ENCODE measurements at places on chromosomes 1 and 21.

- no peak for DNase-seq
Observed at GRCh38 chr1:204560590-204561150, 44.5 kb downstream of the MDM4 start.

DNA sequence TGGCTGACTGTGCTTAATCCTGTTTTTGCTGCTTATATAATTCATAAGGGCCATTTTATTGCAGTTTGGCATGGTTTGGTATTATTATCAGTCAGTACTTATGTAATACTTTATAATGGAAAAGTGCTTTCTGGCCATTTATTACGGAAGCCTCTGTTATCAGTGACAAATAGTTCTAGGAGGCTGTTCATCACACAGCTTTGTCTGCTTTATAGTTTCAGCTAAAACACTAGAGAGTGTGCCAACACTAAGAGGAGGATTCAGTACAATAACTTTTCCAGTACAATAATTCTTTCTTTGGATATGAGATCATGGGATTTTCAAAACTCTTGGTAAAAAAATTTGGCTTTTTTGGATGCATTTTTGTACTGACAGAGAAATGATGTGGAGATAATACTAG is 102.9 kb upstream of the PTGFR start:
- DNase-seq = no peak

- DNase-seq = no peak
Observed at GRCh38 chr1:18384471-18384870, 96.3 kb upstream of the KLHDC7A start.

GRCh38 chr1:148166558-148167492 is 14.7 kb upstream of the NBPF11 start:
- DNase-seq = no peak

- no peak for DNase-seq
Observed at GRCh38 chr1:65476327-65476726, 55.9 kb downstream of the LEPR start.

GRCh38 chr1:91697861-91698260 is 188.1 kb downstream of the TGFBR3 start:
- DNase-seq = no peak

DNA sequence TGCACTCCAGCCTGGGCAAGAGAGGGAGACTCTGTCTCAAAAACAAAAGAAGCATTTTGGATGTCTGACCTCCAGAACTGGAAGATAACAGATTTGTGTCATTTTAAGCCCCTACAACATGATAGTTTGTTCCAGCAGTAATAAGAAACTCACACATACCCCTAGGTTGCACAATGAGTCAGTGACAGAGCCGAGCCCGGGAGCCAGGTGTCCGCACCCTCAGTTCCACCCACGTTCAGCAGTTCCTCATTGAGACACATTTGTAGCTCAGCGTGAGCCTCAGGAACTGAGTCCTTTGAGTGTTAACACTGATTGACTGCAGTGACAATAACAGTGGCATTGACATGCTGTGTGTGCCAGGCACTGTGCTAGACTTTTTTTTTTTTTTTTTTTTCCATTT is 19.8 kb downstream of the LRRC38 start:
- DNase-seq = no peak

- DNase-seq = no peak
Observed at GRCh38 chr1:27356619-27357280, 10.0 kb downstream of the MAP3K6 start.

- DNase-seq = no peak
Observed at GRCh38 chr21:42724226-42724920, 71.0 kb downstream of the PDE9A start.

DNA sequence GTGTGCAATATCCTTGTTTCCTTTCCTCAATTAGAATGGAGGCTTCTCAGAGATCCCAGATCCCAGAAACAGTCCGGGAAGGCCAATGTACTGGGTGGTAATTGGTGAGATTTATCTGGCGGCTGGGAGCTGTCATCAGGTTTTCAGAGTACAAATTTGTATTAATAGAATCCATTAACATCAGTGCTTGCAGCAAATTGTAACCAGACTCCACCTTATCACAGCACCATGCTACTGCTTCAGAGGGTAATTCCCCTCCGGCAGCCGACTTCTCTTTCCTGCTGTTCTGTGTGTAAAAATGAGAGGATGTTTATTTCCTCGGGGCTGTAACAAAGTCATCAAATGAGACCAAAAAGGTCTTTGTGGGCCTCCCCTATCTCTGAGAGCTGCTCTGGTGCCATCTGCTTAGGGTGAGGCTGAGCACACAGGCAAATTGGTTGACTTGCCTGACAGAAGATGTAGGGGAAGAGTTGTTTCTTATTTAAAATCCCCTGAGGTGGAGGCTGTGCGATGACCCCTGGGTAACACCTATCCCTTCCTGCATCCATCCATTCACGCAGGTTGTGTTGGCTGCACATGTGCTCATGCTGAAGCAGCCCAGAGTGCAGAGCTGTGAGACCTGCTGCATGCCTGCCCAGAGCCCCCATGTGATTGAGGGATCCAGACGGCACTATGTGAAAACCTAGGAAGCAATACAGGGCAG is 19.2 kb downstream of the NFASC start:
- no peak for DNase-seq

GRCh38 chr1:231850786-231851185 is 224.2 kb downstream of the DISC1 start:
- no peak for DNase-seq

DNA sequence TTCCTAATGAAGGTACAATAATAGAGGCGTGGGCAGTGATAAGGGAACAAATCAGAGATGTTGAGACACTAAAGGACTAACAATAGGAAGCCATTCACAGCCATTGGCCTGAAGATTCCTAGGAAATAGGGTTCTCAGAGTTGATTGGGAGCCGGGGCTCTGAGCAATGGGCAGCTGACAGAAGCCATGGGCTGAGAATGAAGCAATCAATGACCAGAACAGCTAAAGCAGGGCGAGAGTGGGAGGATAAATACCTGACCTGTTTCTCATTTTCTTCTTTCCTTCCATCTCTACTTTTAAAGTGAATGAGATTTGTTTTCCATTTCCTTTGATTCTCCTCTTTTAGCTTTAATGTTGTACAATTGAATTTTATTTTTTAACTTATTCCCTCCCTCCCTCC is 774.7 kb upstream of the ADGRL4 start:
- DNase-seq = no peak

DNA sequence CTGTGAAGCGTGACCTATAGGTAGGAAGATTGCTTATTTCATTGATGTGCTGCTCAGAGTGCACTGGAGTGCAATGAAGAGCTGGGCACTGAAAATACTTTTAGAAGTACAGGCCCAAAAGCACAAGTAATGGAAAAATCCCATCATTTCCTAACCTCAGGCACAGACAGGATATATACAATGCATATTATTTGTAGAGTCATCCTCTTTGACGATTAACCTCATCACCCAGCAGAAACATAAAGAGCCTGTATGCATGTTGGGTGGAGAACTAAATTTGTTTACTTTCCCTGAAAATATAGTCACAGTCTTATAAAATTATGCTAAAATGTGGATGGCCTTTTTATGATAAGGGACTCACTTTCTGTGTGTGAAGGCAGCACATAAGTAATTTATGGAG is 98.1 kb downstream of the TNNI3K start:
- no peak for DNase-seq

DNA sequence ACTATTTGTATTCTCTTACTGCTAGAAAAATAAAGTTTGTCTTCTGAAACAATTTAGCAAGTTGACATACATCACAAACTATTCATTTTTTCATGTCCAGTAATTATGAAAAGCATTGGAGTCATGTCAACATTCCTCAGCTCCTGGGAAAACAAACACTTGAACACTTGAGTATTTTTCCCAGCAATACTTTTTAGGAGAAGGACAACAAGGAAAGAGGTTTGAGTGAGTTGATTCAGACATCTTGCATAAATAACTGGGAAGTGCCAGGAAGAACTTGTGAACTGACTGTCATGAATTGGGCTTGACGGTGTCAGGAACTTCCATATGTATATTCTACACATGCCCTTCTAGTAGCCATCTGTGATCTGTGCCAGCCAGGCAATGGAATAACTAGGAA is 195.6 kb downstream of the HMCN1 start:
- no peak for DNase-seq

- DNase-seq = no peak
Observed at GRCh38 chr1:202848191-202848542, 37.4 kb downstream of the PCAT6 start.

DNA sequence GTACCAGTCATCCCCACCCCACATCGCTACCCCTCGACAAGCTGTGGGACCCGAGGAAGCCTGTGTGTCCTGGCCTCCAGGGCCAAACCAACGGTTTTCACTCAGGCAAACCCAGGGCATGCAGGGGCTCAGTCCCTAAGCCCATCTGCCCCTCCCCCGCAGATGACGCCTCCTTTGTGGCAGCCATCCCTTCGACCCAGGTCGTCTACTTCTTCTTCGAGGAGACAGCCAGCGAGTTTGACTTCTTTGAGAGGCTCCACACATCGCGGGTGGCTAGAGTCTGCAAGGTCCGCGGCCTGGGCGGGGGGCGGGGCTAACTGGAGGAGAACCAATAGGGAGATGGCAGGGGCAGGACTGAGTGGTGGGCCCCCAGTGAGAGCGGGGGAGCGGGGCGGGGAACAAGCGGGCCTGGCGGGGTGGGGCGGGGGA is 7.4 kb downstream of the SEMA4A start:
- peak; percentile 38 for DNase-seq

- DNase-seq = no peak
Observed at GRCh38 chr1:167479331-167479979, 38.9 kb downstream of the CD247 start.

GRCh38 chr1:85200463-85201339 is at the start of gene SYDE2:
Gene SYDE2 (minus strand): TSS chr1:85201016. CDS start chr1:85200996, 20 bp downstream.
- DNase-seq = peak; percentile 49

- DNase-seq = no peak
Observed at GRCh38 chr1:156590326-156591180, 1.0 kb upstream of the NAXE start.

DNA sequence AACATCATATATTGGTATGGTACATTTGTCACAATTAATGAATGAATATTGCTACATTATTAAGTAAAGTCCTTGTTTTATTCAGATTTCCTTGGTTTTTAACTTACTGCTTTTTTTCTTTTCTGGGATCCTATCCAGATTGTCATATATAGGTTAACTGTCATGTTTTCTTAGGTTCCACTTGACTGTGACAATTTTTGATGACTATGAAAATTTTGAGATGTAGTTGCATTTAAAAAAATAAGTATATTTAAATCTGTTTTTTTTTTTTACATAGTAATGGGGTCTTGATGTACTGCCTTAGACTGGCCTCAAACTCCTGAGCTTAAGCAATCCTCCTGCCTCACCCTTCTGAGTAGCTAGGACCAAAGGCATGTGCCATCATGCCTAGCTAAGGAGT is 76.8 kb downstream of the ATP6V1G3 start:
- no peak for DNase-seq

- no peak for DNase-seq
Observed at GRCh38 chr1:175268720-175269119, 76.1 kb upstream of the KIAA0040 start.

- DNase-seq = no peak
Observed at GRCh38 chr1:225688345-225688744, 35.4 kb upstream of the ENAH start.

DNA sequence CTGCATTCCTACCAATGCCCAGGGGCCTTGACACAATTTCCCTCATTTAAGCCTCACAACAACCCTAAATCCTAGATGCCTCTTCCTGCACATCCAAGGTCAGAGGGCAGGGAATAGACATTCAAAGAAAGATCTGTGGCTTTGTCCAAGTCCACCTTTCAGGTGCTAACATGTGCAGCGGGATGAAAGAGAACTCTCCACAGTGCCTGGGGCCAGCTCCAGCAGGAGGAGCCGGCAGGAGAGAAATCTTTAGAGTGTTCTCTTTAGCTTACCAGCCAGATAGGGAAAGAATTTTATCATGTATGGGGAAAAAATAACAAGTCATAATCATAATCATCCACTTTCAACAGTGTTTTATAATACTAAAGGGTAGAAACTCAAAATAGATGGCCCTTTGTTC is 319.7 kb downstream of the MATN1 start:
- no peak for DNase-seq

DNA sequence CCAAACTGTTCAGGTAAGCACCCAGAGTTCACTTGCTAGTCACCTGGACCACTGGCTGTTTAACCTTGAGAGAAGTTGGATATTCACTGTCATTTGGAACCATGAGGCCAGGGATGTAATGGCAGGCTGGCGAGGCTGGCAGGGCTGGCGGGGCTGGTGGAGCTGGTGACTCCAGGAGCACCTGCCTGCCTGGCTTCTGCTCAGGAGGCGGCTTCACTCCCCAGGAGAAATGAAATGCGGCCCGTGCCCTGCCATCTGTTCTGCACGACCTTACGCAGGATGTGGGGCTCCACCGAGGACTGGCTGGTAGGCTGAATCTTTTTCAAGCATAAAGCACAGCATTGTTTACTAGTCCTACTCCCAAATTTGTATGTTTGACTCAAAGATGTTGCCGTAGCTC is 22.7 kb upstream of the MX1 start:
- no peak for DNase-seq

GRCh38 chr1:47527653-47528272 is 89.9 kb downstream of the FOXD2 start:
- DNase-seq = no peak

- no peak for DNase-seq
Observed at GRCh38 chr1:36913484-36914060, 120.7 kb downstream of the GRIK3 start.

- DNase-seq = no peak
Observed at GRCh38 chr1:222754366-222755139, 17.6 kb downstream of the FAM177B start.

DNA sequence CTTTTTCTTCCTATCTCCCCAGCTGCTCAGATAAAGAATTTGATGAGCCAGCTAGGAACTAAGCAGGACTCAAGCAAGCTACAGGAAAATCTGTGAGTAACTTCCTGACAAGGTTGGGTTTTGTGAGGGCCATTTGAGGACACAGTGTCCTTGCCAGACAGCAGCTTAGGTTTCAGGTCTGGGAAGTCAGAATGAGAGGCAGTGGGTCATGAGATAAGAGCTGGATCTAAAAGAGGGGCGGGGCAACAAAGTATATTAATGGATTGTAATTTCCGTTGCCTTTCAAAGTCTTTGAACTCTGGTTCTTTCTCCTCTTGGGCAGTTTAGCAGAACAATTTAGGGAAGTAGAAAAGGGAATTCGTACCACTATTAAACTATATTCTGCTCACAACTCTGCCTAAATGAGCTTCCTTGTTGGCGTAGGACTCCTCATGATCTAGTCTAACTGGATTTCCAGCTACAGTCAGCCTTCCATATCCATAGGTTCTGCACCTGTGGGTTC is 16.6 kb downstream of the STX12 start:
- no peak for DNase-seq
